ENCODE measurements at places on chromosomes 5 and 9.
A peak's percentile ranks its signal among the peaks of the same experiment; 100 is the strongest.

GRCh38 chr9:79193501-79194223, 378.1 kb upstream of the TLE4 start:
- DNase-seq, result no peak

- DNase-seq, result no peak
These were observed 140.2 kb downstream of the NFIB start for GRCh38 chr9:14173713-14174112.

DNA sequence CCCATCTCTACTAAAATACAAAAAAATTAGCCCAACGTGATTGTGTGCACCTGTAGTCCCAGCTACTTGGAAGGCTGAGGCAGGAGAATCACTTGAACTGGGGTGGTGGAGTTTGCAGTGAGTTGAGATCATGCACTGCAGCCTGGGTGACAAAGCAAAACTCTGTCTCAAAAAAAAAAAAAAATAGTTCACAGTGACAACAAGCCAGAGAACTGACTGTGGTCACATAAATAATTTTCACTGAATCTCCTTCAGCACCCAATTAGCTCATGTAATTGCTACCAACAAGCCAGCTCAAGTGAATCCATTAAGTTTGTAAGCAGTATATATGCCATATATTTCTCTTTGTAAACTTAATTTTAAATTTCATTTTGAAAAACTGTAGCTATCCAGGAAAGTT, 14.5 kb upstream of the AFAP1L1 start:
- no peak for DNase-seq

DNA sequence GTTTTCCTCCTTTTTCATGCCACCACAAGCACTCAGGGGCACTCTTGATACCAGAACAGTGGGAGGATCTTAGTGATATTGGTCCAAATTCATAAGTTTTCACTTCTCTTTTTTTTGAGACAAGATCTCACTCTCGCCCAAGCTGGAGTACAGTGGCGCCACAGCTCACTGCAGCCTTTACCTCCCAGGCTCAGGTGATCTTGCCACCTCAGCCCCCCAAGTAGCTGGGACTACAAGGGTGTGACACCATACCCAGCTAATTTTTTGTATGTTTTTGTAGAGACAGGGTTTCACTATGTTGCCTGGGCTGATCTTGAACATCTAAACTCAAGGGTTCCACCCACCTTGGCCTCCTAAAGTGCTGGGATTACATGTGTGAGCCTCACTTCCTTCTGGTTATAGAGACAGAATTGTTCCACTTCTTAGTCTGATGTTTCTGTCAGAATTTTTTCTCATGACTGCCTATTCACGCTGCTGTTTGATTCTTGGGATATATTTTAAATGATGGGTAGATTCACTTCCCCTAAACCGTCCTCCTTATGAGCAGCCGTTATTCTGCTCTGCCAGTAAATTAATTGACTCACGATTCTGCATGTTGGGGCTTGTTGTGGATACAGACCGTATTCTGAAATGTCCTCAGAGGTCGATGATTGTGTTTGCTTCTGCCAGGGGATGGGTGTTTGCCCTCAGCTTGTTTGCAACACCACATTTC, 30.8 kb downstream of the MTAP start:
- DNase-seq, result no peak

DNA sequence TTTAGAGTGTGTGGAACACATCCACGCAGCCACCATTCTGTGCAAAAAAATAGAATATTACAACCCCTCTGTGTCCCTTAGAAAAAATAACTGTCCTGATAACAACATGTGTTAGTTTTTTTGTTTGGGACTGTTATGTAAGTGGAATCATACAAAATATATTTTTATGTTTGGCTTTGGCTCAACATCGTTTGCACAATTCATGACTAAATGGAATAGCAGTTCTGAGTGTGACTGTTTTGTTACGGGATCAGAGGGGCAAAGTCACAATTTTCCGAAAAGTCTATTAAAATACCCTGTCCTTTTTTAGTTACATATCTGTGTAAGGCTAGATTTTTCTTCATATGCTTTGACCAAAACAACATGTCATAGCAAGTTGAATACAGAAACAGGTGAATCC, 12.8 kb downstream of the MTREX start:
- no peak for DNase-seq

DNA sequence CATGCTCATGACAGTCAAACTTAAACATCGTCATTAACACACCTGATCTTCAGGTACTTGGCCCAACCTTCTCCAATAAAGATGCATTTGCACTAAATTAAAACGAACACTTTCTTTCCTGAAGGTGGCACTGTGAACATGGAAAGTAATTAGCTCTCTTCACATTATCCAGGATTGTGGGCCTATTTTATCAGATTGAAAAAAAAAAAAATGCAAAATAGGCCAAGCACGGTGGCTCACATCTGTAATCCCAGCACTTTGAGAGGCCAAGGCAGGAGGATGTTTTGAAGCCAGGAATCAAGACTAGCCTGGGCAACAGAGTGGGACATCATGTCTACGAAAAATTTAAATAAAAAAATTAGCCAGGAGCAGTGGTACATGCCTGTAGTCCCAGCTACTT, 14.4 kb upstream of the CDC20B start:
- DNase-seq, result no peak

DNA sequence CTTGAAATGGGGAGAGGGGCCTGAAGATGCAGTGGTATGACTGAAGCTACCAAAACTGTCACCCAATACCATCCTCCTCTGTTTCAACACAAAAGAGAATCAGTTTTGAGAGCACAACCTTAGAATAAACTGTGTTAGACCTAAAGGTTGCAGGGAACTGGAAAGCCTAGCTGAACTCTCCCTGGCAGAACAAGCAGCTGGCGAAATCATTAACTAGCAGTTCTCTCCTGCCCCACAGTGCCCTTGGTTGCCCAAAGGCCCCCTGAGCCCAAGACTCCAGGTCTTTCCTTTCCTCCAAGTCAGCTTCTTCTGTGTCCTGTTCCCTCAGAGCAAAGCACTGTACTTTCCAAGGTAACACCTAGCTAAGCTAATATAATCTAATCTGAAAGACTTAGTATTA, 135.4 kb upstream of the SLC30A5 start:
- no peak for DNase-seq

GRCh38 chr5:7616897-7617296, 221.0 kb downstream of the ADCY2 start:
- no peak for DNase-seq

DNA sequence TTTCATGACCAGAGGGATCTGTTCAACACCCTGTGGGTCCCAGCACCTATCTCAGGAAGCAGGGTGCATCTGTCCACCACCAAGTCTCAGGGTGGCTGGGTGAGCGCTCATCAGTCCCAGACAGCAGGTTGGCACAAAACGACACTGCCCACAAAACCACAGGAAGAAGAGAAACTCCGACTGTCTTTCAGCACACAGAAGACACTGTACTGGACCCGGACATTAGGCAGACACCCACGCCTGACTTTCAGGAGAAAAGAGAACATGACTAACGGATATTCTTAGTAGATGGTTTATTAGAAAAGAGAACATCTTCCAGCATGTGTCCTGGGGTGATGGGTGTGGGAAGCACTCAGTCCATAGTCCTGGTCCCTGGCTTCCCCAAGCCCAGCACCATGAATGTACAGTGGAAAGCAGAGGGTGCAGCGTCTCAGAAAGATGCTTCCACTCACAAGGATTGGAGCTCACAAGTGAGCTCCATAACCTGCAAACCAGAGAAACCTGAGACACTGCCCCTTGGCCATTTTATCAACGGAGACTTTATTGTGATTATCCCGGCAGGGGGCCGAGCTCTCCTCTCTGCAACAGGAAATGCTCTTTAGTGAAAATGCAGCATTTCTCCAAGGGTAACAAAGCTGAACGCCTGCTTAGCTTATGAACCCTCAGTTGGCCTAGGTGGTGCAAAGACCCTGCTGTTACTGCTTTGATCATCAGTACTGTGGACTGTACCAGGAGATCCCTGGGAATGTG, 35.8 kb upstream of the LCP2 start:
- DNase-seq, result peak; percentile 91

GRCh38 chr9:101566904-101567724, 27.7 kb downstream of the PPP3R2 start:
- peak; percentile 57 for DNase-seq

GRCh38 chr9:37619806-37620205, 27.4 kb upstream of the TOMM5 start:
- DNase-seq, result no peak

DNA sequence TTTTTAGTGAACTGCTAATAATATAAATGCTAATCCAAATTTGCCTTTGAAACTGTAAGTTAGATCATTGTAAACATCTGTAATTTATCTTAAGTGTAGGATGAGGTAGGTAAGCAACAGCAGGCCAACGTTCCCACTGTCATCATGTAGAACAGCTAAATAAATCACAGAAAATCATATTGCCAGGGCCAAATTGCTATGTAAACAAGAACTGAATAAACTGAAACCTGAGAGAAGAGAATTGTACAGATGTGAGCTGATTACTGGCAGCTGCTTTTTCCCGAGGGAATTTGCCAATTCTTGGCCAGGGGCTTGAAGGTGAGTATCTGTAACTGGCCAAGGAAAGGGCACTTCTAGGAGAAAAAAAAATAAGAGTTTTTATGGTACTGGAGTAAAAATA, 97.6 kb downstream of the CDH10 start:
- no peak for DNase-seq

- DNase-seq, result no peak
These were observed 3.0 kb downstream of the HARS2 start for GRCh38 chr5:140694276-140694675.

- DNase-seq, result peak; percentile 25
These were observed 1138.2 kb downstream of the TAF11L14 start for GRCh38 chr5:18772475-18772874.

- no peak for DNase-seq
These were observed 92.1 kb downstream of the UBAP2 start for GRCh38 chr9:33956544-33956943.

GRCh38 chr5:7494481-7495130, 98.7 kb downstream of the ADCY2 start:
- no peak for DNase-seq

GRCh38 chr5:45774528-45774927, 78.3 kb upstream of the HCN1 start:
- no peak for DNase-seq

DNA sequence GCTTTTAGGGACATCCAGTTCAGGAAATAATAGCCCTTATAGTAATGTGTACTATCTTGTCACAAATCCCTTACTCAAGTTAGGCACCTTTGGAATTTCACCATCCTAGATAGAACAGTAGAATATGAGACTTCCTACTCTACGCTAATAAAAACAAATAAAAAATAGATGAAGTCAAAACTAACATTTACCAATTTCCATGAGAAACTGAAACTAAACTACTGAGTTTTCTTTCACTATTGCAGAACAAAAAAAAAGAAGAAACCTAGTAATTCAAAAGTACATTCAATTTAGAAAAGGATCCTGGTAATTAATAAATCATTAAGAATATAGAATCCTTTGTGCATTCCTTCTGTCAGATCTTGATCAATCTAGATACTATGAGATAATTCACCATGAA, 14.0 kb downstream of the STARD4 start:
- no peak for DNase-seq

Data from activated CD4-positive, alpha-beta T cell treated with anti-CD3 and anti-CD28 coated beads, Interleukin-10, Interleukin-2, amounts not matched to agents 100 ng/mL and 50 ng/mL, durations not matched to agents 16 hours and 8 hours (primary cell).